Stimulated activated CD8-positive, alpha-beta memory T cell treated with anti-CD3 and anti-CD28 coated beads, Interleukin-4, amount 100 ng/mL, for 48 hours (primary cell): ENCODE measurements at places on chromosomes 3 and 15.
A peak's percentile ranks its signal among the peaks of the same experiment; 100 is the strongest.

GRCh38 chr3:99753268-99753975, 64.2 kb upstream of the CMSS1 start:
- no peak for DNase-seq

DNA sequence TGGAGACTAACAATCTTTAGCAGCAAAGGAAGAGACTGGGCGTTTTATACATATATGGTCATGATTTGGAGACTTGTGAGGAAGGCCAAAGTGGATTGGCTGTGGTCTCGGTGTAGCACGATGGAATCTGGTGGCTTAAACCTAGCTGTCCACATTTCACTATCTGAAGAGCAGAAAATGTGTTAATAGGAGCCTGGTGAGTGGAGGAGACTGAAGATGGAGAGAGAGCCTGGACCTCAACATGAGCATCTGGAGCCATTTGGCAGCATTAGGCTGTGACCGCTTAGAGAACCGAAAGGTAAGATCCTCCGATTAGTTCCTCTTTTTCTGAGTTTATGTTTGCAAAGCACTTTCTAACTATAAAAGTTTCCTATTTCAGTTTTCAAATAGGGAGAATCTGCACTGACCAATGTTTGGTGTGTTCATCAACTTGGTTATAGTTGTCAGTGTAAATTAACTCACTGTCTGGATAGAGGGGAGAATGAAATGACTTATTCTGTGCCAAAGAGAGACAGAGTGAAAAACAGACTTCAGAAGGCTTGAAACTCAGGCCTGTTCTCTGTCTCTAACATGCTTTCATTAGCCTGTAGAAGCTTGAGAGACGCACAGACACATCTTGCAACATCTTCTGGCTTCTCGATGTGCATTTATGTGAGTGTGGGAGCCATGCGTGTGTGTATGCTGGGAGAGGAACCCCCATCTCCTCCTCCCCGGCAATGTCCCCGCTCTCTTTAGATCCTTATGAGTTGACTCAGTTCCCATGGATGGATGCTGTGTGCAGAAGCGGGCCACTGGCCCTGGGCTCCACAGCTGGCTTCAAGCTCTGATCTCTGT, 244.7 kb upstream of the TBL1XR1 start:
- DNase-seq = no peak

DNA sequence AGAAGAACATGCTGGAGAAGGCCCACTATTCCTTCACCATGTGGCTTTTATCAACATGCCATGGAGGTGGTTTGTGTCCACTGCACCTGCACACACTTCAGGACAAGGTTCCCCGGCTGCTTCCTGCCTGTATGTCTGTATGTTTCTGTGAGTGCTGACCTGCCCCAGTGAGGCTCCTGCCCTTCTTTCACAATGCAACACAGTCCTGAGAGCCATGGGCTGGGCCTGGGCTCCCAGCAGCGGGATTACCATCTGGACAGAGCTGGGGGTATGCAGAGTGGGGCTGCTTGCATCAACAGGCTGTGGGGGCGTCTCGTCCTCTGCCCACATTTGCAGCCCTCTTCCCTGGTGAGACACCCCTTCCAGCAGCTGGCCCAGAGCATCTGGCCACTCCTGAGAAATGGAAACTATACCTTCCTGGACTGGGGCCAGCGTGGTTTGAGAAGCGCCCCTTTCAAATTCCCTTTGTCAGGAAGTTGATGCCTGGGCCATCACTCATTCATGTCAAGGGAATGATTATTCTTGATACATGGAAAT, 29.3 kb upstream of the C15orf39 start:
- DNase-seq = no peak

DNA sequence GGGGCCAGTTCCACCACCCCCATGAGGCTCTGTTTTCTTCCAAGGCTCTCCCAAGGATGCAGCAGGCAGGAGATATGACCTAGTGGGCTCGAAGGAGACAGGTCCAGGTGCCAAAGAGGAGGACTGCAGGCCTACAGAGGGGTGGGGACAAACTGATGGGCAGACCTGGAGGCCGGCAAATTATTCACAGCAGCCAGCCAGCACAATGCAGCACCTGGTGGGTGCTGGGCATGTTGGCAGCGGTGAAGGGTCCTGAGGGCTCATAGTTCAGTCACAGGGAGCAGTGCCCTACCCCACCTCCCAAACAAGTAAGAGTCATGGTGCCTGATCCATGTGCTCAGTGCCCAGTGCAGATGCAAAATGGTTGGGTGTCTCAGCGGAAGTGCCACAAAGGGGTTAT, 171.7 kb downstream of the ABHD5 start:
- no peak for DNase-seq

GRCh38 chr3:143081844-143082778, 37.5 kb upstream of the CHST2 start:
- DNase-seq = no peak

- DNase-seq = no peak
These were observed 31.4 kb downstream of the FNDC3B start for GRCh38 chr3:172070802-172071201.

DNA sequence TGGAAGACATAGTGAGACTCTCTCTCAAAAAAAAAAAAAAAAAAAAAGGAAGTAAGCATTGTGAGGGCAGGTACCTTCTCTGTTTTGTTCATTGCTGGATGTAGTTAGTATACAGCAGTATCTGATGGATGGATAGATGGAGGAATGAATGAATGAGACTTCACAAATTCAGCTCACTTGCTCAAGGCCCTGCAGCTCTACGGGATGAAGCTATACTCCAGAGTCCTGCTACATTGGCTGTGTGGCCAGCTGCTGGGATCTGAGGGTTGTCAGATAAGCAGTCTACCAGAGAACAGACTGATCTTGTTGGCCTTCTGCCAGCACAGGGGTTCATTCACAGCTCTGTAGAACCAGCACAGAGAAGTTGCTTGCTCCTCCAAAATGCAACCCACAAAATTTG, 35.0 kb downstream of the MLH1 start:
- no peak for DNase-seq

DNA sequence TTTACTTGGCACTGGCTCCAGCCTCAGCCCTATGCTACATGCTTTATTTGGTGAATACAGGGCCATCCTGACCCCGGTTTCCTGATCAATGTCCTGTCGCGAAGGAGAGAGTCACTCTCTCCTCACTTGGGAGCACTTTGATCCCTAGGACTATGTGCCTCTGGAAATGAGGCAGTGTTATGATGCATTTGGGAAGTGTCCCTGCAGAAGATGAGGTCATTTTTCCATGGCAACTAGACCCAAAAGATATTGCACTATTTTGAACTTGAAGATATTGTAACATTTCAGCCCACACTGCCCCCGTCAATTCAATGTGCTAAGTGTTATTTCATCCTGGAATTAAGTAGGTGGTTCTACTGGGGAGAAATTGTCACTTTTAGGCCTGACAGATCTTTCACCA, 68.0 kb downstream of the LRRK1 start:
- DNase-seq = no peak

GRCh38 chr3:168511428-168512014, 415.8 kb upstream of the GOLIM4 start:
- no peak for DNase-seq

GRCh38 chr3:97763586-97764406, 762 bp upstream of the ARL6 start:
- no peak for DNase-seq

DNA sequence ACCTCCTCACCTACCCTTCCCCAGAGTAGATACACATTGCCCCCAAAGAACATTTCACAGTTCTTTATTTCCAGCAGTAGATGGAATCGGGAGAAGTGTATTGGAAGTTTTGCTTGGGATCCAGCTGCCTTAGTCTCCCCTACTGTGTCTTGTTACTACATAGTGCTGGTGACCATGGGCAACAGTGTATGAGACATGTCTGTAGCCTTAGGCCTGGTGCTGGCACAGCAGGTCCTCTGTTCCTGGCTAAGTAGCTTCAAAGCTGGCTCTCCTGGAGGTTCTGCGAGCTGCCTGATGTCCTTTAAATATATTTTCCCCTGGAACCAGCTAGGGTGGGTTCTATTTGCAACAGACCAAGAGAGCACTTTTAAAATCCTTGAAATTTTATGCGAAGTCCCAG, 174.7 kb downstream of the THSD4 start:
- DNase-seq = no peak

GRCh38 chr15:23411841-23412240, 35.2 kb downstream of the GOLGA6L2 start:
- no peak for DNase-seq

- no peak for DNase-seq
These were observed 50.8 kb upstream of the MUC13 start for GRCh38 chr3:124985349-124985748.

DNA sequence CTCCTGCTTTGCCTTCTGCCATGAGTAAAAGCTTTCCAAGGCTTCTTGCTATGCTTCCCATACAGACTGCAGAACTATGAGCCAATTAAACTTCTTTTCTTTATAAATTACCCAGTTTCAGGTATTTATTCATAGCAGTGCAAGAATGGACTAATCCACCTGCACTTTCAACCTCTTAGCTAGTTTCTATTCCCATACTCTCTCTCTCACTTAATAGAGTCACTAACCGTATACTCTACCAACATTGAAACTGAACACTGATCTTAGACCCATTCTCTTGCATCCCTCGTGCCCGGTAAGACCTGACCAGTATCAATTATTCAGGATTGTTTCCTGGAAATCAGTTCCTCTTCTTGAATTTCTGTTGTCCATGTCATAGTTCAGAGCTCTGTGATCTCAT, 92.7 kb upstream of the TMC3 start:
- no peak for DNase-seq

DNA sequence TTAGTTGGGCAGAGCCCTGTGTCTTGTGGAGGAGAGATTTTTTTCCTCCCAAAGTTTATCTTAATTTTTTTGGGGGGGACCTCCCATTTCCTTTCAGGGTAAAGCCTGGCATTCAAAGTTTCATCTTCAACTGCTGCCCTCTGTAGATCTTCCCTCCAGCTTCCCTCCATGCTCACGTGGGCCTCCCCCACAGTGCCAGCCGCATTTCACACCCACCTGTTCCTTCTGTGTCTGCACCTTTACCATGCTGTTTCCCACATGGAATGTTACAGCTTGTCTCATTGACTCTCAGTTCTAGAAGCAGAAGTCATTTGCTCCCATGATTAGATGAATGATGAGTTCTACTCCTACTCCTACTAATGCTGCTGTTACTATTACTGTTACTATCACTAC, 6.5 kb downstream of the CELF6 start:
- no peak for DNase-seq

GRCh38 chr3:146502887-146503460, 33.6 kb upstream of the PLSCR2 start:
- no peak for DNase-seq

GRCh38 chr15:41990691-41991090, 18.3 kb upstream of the EHD4 start:
- no peak for DNase-seq

- no peak for DNase-seq
These were observed 62.2 kb downstream of the PYDC2 start for GRCh38 chr3:191523148-191523547.

DNA sequence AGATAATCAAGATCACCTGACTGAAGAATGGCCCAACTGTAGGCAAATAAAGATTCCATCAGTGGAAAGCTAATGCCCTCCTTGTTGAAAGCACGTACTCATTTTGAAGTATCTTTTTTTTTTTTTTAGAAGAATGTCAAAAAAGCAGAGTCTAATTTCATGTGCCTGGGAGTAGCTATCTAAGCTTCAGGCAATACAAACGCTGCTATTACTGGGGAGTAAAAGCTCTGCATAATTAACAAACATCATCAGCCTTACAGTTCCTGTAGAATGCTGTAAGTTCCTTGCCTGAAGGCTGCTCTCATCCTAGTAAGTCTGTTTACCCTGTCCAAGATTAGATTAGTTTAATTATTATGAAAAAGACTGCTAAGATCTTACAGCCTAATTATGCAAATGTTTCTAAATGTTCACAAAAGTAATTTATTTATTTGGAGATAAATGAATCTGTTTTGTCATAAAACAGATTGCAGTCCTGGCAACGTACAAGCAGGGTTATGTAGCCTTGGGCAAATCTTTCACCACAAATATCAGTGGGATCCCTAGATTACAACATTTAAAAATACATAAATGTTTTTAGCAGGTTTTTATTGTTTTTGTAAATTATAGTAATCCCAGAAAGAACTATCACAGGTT, 451.3 kb upstream of the AGTR1 start:
- no peak for DNase-seq

- DNase-seq = no peak
These were observed 2.2 kb downstream of the CADM2 start for GRCh38 chr3:84961011-84961410.

DNA sequence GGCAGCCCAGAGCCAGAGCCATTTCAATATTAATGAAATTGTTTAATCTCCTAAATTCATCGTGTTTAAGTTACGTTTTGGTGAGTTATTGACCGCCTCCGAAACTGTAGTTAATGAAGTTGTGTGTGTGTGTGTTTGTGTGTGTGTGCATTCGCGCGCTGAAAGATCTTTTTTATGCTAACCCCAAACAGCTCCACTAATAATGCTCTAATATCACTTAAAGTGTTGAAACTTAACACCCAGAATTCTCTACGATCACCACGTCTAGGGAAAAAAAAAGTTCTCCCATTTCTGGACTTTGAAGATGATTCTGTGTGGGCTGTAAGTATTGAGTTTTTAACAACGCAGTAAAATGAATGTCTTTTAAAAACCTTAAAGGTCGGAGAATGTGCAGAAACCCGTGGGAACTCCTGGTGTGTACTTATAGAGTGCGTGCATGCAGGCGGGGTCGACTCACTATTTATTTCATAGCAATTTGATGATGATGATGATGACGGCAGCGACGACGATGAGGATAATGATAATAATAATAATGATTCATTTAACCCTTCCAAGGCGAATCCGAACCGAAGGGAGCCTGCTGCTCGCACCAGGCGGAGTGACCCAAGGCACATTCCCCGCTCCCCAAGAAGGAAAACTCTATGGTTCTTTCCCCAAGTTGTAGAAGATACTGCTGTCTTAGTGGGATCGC, 1.4 kb upstream of the FOXB1 start:
- no peak for DNase-seq

DNA sequence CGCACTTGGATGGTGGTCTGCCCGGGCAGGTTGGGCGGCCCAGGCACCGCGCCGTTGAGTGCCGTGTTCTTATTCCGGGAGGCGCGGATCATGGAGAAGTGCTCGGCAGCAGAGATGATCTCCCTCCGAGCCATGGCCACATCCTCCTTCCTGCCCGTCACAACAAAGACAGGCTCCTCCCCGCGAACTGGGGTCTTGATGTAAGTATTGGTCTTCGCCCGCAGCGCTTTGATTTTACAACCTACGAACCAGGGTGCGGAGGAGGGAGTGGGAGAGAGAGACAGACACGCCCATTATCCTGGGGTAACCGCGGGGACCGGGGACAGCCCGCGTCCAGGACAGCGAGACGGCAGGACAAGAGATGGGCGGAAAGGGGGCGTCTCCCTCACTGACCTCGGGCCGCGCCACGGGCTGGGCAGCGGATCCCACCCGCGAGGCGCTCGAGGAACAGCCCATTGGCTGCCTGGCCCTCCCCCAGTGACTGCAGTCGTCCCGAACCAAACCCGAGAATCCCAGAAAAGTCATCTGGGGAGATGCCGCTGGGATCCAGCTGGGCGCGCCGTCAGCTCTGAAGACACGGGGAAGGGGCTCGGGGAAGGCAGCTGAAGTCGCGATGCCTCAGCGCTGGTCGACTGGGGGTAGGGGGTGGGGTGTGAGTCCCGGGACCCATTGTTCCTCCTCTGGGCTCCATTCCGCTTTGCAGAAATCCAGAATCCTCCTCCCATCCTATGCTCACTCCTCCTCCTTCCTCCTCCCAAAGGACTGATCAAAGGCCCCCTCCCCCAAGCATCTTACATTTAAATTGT, 1.2 kb downstream of the MEX3B start:
- peak; percentile 48 for DNase-seq

GRCh38 chr3:182179631-182180030, 467.9 kb downstream of the SOX2 start:
- no peak for DNase-seq

GRCh38 chr3:174220775-174221554, 638.2 kb upstream of the NAALADL2 start:
- no peak for DNase-seq

- DNase-seq = no peak
These were observed 111.6 kb downstream of the FHIT start for GRCh38 chr3:61139686-61140085.
